ENCODE measurements at places on chromosomes 5 and 9.

- no peak for DNase-seq
Observed at GRCh38 chr5:131459216-131459615, 175.8 kb downstream of the RAPGEF6 start.

- DNase-seq = no peak
Observed at GRCh38 chr9:13939134-13939533, 374.8 kb downstream of the NFIB start.

DNA sequence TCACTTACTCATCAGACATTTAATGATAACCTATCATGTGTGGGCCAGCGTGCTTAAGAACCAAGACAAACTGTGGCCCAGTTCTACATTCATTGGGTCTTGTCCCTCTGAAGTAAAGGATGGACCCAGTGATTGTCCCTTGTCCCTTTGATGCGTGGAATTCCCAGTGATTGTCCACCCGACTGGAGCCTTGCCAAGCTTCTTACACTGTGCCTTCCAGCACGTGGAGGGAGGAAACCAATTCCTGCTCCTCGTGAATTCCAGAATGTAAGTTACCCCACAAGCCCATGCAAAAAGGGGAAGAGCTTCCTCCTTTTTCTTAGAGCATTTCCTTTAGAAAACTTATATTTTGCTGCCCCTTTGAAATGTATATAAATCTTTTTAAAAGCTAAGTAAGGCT, 7.9 kb downstream of the CKMT2 start:
- DNase-seq = no peak

- DNase-seq = no peak
Observed at GRCh38 chr5:2904956-2905355, 153.5 kb upstream of the IRX2 start.

- no peak for DNase-seq
Observed at GRCh38 chr9:567128-567746, 274.3 kb upstream of the DMRT1 start.

DNA sequence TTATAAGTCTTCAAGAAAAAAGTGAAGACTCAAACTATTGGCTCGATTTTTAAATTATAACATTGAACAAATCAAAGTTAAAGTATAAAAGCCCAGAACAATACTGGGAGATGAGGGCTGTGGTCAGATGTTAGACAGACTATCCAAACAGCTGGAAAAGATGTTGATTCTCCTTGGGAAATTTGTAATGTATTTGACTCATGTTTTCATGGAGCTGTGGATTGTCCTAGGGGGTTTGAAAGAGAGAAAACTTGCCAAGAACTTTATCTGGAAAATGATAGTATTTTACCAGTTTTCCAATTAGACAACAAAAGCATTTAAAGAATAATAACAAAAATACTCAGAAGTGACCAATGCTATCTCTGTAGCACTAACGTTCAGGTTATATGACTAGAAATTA, 339.2 kb downstream of the ARL15 start:
- DNase-seq = no peak

DNA sequence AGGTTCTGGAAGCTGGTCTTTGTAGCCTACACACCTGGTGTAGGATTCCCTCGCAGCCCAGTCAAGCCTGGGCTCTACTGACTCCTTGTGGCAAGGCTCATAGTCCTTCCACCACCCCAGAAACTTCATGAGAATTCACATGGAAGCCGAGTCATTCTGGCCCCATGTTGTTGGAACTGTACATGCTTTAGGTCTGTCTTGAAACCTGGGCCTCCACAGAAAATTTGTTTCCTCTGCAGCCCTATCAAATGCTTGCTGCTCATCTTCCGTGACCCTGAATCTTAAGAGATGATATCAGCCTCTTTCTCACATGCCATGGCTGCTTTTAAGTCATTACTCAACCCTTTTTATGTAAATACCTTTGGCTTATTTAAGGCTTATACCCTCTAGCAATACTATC, 113.4 kb upstream of the GRHPR start:
- no peak for DNase-seq

DNA sequence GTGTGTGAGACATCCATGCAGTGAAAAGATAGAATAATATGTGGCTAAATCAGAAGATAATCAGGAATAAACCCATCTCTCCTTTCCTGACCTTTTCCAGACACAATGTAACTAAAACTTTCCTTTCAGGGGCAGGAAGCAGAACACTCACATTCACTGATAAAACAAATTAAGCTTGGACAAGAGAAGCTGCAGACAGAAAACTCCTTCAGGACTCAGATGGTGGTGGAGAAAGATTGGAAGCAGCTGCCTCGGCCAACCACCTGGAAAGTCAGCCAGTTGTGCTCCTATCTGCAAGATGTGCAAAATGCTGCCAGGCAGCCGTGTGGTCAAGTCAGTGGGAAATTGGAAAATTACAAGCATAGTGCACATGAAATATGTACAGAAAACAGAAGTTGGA, 26.9 kb downstream of the RASEF start:
- no peak for DNase-seq

GRCh38 chr5:14063138-14063537, 80.0 kb upstream of the TRIO start:
- no peak for DNase-seq

GRCh38 chr5:176704817-176705216, 57.5 kb downstream of the TSPAN17 start:
- no peak for DNase-seq

GRCh38 chr5:53779541-53779981, 219.1 kb downstream of the NDUFS4 start:
- no peak for DNase-seq

- no peak for DNase-seq
Observed at GRCh38 chr9:135248721-135249120, 161.3 kb downstream of the OLFM1 start.

- peak; percentile 66 for DNase-seq
Observed at GRCh38 chr5:98775246-98776065, 2.0 kb downstream of the RGMB start.

GRCh38 chr5:181258576-181258975, 2.4 kb downstream of the TRIM52 start:
- DNase-seq = no peak

DNA sequence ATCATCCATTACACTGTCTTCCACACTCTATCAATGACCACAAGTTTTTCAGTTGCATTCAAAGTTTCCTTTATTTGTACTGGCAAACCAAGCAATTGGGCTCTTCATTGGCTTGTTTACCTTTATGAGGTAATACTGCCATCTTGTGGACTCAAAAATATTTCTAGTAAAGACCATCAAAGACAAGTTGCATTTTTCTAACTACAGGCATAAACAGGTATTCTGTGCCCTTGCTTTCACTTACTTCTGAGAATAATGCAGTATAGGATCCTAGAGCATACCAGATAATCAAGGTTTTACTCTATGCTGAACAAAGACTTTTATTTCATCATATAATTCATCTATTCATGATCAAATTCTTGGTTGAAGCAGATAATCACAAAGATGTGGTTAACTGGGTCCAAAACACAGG, 173.7 kb upstream of the POU5F2 start:
- DNase-seq = no peak

DNA sequence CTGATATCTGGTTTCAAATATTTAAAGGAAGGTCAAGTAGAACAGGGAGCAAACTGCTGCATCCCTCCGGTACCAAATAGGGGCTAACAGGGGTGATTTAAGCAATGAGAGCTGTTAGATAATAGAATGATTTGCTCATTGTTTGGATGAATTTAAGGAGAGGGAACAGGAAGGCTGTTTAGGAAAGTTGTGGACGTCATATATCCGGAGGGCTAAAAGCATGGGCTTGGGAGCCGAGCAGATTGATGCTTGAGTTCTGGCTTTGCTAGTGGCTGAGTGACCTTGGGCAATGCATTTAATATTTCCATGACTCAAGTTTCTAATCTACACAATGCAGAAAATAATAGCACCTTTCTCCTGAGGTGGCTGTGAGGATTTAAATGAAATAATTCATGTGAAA, 85.4 kb upstream of the RPS23 start:
- DNase-seq = no peak

DNA sequence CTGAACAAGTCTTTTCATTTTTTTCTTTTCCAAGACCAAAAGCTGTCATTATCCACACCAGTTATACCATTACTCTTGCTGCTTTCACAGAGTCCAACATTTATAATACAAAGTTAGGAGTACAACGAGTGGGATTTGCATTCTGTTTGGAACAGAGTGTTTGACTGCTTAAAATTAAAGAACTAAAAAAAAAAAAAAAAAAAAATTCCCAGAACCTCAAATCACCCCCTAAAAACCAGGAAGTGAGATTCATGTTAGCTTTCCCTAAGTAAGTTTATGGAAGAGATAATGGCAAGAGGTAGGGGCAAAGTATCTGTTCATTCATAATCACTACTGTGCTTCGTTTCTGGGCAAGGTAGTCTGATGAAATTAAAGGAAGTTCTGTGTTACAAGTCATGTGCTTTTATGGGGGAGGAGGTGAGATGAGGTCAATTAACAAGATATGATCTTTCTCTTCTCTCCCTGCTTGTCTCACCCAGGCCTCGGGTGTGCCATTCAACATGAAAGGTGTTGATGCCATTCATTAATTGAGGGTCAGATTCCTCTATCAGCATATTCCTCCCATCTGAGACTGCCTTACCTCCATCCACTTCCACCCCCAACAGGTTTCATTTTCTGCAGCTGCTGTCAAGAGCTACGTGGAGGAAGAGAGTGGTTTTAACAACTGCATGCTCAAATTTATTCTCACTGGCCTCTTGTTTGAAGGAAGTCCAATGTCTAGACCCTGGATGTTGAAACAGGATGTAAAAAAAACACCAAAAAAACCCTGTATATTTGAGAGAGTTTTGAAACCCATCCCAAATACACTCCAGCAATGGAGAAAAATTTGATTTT, 58.1 kb downstream of the MARCHF3 start:
- no peak for DNase-seq

DNA sequence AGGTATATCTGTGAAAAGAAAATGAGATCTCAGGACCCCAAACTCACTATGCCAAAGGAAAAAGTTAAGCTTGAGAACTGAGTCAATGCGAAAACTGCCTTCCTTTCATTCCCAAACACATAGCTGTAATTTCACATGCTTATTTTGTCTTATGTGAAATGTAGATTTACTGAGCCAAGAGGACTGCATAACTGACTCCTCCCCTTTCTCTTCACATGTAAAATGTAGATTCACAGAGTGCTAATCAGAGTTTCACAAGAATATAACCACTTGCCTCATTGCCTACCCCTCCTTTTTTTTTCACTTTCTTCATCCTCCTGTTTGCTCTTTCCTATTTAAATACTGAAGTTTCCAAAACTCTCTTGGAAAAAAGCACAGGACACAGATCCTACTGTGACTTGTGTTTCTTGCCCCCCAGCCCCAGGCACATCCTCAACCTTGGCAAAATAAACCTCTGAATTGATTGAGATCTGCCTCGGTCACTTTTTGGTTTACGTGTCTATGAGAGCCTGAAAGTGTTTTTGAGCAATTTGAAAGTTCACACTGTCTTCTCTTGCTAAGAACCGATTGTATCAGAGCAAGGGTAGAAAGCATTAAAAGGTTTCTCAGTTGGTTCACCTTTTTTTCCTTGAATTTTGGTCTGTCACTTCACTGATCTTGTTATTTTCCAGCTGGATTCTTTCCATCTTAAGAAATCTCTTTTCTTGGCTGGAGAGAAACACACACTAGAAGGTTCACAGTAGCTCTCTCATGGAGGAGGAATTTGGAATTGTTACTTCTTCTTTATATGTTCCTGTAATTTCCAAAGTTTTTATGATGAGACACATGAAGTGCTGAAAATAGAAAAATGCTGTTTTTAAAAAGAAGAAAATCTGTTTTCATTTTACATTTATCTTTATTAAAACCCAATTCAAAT, 44.8 kb upstream of the SNAPC3 start:
- no peak for DNase-seq

- DNase-seq = no peak
Observed at GRCh38 chr9:23447166-23447565, 378.9 kb downstream of the ELAVL2 start.

DNA sequence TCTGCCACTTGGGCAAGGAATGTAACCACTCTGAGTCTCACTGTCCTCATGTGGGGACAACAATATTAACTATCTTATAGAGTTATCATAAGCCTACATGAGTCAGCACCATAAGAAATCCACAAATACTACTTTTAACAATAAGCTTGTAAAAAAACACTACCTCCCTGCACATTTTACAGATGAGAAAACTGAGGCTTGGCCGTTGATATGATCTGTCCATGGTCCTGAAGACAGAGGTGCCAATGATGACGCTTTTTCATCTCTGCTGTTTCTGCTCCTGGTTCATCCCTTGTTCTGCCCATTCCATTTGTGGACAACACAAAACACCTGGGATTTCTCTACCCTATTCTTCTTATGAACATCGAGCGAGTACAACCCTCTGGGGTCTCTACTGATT, 23.4 kb upstream of the STRBP start:
- no peak for DNase-seq

DNA sequence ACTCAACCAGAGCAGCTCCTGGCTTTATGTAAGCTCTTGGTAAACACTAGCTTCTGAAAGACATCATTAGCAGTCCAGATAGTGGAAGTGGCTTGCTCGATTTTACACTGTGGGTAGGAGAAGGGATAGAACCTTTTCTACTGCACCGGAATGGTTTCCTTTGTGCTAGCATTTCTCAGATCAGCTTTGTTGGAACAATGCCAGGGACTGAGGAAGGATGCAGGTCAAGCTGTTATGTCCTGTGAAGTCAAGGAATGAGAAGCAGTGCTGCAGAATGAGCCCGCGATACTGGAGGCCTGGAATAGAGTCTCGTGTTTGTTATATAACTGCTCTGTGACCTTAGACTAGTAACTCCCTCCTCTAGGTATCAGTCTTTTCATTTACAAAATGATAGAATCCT, 233.6 kb downstream of the GABRB2 start:
- DNase-seq = no peak

DNA sequence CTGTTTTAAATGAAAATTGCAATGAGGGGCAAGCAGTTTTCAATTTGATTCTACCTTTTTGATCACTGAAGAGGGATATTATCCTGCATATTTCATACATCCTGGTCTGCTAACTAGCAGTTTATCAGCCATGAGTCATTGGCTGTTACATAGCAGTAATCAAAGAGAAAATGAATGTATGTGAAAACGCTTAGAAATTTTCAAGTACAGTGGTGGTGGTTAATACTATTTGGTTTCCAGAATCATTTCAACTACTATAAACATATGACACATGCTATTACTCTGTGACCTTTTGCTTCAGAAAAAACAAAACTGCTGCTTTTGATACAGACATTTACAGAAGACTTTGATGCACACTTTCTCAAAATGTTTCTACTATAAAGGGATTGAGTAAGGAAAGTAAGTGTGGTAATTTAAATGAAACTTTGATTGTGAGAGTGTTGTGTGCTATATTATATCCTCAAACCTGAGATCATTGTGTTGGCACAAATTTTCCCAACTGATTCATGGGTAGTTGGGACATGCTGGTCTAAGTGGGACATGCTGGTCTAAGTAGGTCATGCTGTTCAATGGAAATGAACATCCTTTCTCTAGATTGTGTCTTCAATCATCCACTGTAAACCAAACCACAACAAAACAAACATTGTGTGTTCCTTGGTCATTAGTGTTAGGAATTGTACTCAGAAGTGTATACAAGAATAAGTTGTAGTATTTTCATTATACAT, 5.1 kb downstream of the RNF14 start:
- no peak for DNase-seq

GRCh38 chr5:77066823-77067442, 20.2 kb downstream of the ZBED3 start:
- no peak for DNase-seq

Data from neuronal stem cell (in vitro differentiated cells).